Inflammatory macrophage treated with lipopolysaccharide for 4 hours (primary cell): ENCODE measurements at places on chromosomes 11 and 22.

DNA sequence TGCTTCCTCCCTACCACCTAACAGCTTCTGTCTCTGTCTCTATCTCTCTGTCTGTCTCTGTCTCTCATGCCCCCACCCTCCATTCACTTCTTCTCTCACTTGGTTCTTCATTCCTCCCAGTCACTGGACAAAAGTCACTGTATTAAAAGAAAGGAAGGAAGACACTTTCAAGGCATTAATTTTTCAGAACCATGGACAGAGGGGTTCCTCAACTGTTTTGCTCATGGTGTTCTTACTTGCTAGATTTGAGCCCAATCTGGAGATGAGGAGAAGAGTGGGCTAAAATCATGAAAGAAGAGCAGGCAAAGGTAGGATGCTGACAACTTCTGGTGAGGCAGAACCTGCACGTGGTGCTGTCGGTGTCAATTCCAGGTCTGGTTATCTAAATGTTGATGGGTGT, 116.7 kb upstream of the LARGE1 start:
- DNase-seq: no peak

DNA sequence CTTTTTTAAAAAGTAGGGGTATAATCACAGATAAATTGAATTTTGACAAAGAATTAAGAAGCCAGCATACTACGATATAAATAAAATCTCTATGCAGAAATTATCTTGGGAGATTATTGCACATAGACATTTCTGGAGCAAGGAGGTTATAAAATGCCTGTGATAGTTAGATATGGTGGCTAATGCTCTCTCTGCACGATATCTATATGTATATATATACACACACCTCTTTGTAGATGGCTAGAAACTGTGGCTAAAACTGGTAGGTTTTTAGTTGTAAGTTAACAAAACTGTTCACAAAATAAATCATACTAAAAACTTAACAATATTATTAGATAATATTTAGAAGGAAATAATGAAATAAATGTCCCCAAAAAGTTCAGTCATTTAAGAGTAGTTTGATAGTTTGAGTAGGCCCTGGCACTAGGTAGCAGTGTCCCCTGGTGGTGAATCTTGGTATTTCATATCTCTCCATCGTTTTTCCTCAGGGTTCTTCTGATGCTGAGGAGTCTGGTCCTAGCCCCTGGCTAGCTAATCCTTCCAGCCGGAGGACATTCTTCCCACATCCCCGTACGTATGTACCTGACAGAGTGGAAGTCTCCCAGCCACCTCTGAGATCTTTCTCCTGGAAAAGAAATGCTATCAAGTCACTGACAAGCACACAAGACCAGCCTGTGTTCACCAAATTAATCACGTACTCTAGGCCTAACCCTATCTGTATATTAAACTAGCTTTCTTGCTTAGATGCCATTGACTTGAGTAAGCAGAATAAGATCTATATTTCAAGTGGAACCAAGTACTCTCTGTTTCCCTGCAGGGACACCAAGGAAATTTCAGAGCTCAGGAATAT, 32.2 kb downstream of the ART5 start:
- peak; percentile 47 for DNase-seq

GRCh38 chr22:35910003-35910769, 118.4 kb downstream of the RBFOX2 start:
- DNase-seq: peak; percentile 42

GRCh38 chr11:86671531-86672006, 847 bp downstream of the ME3 start:
- DNase-seq: no peak

- DNase-seq: no peak
Observed at GRCh38 chr22:44618400-44618799, 83.6 kb upstream of the PRR5 start.

- no peak for DNase-seq
Observed at GRCh38 chr11:31643857-31644256, 134.3 kb downstream of the ELP4 start.

GRCh38 chr11:130601141-130601540, 152.7 kb downstream of the ADAMTS15 start:
- DNase-seq: peak; percentile 44

GRCh38 chr11:77515063-77515462, 41.2 kb upstream of the PAK1 start:
- DNase-seq: no peak

DNA sequence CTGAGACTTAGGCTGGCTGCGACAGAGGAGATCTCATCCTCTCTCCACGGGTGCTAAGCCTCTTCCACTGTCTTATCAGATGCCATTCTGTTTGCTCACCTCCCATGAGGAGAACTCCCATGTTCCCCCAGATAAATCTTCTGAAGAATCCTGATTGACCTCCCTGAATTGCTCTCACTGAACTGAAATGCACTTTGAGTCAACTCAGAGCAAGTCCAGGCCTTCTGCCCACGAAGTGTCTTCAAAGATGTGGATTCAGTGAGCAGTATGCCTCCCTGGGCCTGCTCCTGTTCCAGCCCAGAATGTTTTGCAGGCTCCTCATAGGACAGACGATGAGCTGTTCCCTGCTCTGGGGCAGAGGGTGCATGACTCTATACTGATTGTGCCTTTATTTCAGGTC, 17.4 kb downstream of the TUB start:
- no peak for DNase-seq

GRCh38 chr11:57778318-57779037, 16.9 kb downstream of the CTNND1 start:
- DNase-seq: no peak

DNA sequence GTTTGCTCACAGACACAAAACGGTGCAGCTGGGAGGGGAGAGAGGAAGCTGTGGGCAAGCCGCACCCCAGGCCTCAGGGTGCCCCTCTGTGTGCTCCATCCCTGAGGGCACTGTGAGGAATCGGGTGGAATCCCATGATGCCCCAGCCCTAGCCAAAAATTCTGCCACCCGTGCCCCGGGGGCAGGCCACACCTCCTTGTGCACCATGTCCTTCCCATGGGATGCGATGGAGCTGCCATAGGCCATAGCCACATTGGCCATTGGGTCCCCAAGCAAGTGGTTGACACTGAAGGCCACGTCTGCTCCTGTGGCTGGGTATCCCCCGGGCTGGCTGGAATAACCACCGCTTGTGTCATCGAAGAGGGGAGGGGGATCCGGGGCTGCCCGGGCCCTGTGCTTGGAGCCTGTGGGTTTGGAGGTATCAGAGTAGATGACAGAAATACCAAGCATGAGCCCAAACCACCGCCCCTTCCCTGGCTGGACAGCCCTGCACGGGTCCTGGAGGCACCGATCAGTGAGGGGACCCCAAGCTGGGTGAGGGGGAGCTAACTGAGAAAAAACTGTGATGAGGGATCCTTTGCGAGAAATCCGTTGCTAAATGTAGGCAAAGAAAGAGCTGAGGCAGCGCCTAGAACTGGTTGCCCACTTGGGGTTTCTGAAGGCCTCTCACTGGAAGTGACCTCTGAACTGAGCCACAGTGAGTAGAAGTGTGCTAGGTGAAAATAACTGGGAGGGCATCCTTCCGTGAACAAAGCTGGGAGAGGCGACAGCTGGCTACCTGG, 863 bp downstream of the YIF1A start:
- no peak for DNase-seq

DNA sequence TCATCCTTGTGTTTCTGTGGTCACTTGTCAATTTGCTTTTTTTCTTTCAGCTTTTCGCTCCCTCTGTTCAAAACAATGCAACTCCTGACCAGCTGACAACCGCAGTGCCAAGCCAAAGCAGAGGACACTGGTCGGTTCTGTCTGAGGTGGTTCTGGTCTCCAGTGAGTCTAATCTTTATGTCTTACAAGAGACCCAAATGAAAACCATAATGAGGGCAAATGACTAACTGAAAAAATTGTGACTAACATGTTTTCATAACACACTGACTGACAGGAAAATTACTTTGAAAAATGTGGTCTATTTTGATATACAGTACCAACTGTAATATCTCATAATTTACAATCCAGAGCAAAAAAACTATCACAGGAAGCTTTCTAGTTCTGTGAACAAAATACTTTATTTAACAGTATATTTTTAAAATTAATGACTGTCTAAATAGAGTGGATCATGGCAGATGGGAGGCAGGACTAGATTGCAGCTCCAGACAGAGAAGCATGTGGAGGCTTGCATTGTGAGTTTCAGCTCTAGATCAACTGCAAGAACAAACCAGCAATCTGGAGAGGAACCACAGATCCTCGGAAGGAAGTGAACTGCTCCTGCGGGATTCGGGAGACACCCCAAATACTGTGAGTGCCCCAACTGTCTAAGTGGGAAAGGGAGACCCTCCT, 311.8 kb downstream of the SBF2 start:
- DNase-seq: no peak

DNA sequence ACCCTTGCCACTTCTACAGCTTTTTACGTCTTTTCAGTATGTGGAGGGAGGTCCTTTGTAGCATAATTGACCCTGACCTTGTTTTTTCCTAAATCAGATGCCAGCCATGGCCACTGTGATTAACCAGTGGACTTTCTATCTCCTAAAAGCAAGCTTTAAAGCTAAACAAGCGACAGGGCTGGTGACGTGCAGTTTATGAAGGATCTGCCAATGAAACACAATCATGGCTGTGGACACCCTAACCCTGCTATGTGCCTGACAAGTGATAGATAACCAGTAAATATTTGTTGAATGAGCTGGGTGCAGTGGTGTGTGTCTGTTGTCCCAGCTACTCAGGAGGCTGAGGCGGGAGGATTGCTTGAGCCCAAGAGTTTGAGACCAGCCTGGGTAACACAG, 64.2 kb downstream of the LIF start:
- no peak for DNase-seq

- no peak for DNase-seq
Observed at GRCh38 chr11:118366287-118366686, 6.9 kb downstream of the UBE4A start.

DNA sequence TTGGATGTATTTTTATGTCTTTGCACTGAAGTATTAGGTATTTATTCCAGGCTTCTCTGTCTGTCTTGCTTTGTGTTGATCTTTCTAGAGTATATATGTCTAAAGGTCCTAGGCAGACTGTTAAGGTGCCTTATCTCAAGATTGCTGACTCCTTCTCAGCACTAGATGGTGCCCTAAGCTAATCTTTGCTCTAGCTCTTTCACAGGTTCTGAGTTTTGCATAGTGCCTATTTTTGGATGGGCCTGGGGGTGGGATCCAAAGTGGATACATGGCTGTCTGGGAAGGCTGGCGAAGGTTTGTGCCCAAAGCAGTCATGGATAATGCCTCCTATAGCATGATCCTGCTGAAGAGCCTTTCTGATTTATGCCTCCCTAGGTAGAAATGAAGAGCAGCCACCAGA, 154.9 kb downstream of the TRPC6 start:
- no peak for DNase-seq

GRCh38 chr11:44621140-44621681, 55.7 kb downstream of the CD82 start:
- peak; percentile 35 for DNase-seq

DNA sequence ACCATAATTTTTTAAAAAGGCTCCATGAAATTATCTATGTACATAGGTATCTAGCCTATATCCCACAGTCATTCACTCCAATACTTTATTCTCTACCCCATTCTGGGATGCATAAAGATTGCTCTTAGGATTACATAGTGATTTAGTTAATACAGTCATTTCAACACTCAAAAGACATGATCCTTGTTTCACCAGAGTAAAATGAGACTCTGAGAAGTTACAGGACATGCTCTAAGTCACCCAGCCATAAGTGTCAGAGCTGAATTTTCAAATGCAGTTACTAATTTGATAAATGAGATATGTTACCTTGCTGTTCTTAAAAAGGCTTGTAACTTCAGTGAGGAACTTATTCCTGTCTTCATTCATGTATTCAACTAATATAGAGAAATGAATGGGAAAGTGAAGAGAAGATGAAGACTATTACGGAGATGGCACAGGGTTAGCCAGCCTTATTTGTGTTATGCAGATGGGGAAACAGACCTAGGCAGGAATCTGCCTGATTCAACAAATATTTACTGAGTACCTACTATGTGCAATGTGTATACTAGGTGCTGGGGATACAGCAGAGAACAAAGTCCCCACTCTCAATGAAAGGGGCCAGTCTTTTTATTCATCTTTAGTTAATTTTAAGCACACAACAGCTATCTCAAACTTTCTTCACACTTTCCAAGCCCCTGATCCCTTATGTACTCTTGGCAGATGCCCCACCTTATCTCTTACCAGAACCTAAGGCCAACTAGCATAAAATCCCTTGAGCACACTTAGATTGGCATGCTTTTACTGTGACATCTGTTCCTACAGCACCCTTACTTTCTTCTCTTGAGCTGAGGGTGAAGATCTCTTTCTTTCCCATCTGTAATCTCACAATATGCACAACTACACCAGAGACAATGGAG, 21.6 kb downstream of the MAPK1 start:
- no peak for DNase-seq

DNA sequence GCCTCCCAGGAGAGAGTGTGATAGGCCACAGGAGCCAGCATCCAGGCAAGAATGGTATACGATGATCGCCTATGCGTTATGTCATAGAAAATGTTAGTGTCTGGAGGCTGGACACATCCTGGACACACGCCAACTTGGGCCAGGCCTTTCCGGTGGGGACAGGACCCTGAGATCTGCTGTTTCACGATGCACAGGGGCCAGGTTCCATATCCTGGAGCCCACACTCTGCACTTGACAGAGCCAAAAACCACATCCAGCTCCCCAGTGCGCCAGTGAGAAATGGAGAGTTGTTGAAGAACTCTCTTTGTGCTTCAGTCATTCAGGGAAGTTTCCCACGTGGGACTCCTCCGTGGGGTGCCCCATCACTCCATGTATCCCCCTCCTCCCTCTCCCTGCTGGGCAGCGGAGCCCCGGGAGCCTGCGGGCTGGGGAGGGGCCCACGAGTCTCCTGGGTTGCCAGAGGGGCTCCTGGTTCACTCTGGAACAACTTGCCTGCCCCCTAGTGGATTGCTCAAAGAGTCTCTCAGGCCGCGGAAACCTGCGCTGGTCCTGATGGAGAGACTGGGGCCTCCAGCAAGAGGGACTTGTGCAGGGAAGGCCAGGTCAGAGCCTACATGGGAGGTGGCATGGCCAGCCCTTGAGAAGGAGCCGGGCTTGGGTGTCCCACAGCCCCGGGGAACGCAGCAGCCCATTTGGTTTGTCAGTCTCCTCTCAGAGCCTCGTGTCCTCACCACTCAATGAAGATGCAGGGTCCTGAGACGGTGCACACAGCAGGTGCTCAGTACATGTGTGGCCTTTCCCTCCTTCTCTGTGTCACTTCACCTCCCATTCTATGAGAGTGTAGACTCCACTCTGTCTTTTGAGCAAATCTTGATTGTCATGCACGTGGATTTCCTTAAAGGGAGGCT, 10.2 kb upstream of the LRRC32 start:
- peak; percentile 73 for DNase-seq
